Fibroblast of skin of back (primary cell): ENCODE measurements at places on chromosomes 13 and 19.
A peak's percentile ranks its signal among the peaks of the same experiment; 100 is the strongest.

GRCh38 chr13:62299988-62300387 is 884.3 kb upstream of the PCDH20 start:
- DNase-seq: no peak

GRCh38 chr13:80340651-80341100 is 250 bp downstream of the SPRY2 start:
- peak; percentile 70 for DNase-seq

DNA sequence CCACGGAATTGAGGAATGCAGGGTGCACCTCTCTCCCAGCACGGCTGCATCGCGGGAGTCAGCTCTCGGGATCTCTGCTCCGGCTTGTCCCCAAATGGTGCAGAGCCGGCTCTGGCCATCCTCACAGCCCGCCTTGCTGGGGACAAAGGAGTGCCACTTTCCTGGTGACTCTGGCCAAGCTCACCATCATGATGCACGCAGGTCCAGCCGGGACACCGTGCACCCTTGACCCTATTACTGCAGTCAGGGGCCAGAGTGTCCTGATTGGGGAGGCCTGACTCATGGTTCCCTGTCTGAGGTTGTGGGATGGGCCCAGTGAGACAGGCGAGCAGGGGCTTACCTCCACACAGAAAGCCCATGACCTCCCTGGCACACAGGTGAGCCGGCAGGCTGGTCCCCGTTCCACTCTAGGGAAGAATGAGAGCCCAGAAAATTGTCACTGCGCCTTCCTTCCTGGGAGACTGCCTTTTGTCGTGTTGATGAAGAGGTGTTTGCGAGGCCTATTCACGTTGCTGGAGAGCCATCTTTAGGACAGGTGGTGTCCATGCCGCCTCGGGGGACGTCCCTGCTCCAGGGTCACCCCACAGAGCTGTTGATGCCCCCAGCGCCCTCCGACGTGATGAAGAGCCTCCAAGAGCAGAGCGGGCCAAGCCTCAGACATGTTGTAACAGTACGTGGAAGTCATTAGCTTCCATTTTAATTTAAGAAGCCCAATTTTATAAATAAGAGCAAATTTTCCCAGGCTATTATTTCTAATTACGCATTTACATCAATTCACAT is 18.5 kb upstream of the VSTM2B start:
- DNase-seq: no peak

- no peak for DNase-seq
These were observed 935.9 kb downstream of the EFNB2 start for GRCh38 chr13:105599477-105600037.

DNA sequence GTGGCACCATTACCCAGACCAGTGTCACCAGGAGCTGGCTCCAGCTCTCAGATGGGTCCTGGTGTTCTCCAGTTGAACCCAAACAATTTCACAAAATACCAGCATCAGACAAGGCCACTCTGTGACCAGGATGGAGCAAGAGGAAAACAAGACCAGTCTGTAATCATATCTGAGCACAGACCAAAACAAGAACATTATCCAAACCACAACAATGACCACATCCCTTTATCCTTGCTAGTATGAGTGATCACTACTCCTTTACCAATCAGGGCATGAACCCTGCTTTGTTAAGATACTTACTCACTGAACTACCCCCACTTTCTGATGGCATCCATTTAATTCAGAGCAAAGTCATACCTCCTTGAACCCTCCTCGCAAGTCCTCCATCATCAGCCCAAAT is 145.9 kb downstream of the NUFIP1 start:
- DNase-seq: peak; percentile 18

DNA sequence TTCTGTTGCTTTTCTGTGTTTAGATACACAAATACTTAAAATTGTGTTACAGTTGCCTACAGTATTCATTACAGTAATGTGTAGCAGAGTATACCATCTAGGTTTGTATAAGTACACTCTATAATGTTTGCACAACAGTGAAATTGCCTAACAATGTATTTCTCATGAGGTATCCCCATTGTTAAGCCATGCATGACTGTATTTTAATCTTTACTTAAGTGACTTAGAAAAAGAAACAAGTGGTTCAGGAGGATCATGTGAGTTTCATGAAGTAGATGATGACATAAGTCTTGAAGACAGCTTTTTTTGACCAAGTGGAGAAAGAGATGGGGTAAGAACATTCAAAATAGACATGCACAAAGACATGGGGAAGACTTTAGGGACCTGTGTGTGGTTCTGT is 8.4 kb upstream of the KCTD4 start:
- DNase-seq: no peak

DNA sequence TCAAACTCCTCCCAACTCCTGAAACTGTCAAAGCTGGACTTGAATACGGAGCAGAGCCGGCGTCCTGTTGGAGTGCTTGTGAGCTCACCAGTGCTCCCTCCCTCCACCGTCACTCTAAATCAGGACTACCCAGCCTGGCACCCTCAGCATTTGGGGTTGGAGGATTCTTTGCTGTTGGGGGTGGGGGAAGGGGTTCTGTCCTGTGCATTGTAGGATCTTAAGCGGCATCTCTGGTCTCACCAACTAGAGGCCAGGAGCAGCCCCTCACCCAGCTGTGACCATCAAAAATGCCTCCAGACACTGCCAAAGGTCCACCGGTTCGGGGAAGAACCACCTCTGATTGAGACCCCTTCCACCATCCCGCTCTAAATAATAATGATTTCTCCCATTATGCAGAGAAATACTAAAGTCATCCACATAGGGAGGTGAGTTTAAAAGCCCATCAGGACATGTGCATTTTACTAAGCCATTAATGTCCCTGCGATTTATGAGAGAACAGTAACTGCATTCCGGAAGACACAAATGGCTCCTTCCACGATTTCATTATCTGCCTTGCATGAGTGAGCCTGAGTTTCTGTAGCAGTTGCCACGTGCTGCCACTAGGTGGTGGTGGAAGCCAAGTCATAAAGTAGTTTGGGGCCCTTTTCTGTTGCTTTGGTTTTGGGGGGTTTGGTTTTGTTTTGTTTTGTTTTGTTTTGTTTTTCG is 16.1 kb upstream of the USP29 start:
- DNase-seq: peak; percentile 51

DNA sequence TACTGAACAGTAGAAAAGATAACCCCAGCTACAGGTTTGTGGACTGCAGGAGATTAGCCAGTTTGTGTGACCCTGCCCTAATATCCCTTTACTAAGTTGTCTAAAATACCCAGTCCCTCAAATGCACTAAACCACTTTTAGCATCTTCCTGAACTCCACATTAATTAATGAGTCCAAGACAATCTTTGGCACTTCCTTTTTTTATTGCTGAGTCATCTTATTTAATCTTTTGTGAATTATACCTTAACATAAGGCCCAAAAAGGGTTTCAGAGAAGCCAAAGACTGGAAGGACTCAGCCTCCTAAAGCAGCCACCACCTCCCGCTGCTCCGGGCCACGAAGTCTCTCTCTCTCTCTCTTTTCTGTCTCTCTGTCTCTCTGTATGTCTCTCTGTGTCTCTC is 48.8 kb upstream of the PDCD5 start:
- no peak for DNase-seq

DNA sequence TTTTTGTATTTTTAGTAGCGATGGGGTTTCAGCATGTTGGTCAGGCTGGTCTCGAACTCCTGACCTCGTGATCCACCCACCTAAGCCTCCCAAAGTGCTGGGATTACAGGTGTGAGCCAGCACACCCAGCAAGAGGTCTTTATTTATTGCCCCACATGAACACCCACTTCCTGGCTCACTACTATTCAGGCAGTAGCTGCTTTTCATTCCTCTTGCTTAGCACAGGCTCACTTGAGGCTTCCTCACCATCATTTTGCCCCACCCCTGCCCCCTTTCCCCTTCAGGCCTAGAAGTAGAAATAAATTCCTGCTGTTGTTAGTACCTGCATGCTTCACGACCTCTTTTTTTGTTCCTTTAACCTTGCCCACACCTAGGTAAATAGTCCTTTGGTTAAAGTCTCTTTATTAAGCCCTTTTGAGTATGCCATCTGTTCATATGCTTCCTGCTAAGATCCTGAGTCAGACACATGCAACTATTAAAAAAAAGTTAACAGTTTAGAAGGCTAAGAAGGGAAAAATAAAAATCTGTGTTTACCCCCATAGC is 33.5 kb upstream of the ITM2B start:
- no peak for DNase-seq

GRCh38 chr19:19214892-19215291 is 3.1 kb downstream of the NCAN start:
- peak; percentile 56 for DNase-seq

GRCh38 chr13:114148521-114148855 is 16.1 kb upstream of the RASA3 start:
- no peak for DNase-seq

DNA sequence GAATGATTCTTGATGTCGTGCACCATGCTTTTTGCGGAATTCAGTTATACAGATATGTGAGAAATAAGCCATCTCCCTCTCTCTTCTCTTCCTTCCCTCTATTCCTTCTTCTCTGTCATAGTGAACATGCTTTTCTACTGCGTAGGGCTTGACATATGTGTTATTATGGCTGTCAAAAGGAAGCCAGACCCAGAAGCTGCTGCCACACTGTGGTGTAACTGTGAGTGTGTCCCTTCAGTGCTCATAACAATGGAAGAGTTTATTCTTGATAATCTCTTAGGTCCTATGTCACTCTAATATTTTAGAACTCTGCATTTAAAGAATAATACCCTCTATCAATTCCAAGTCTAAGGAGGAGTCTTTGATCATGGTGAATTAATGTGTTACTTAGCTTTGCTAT is 208.9 kb upstream of the TMTC4 start:
- no peak for DNase-seq

DNA sequence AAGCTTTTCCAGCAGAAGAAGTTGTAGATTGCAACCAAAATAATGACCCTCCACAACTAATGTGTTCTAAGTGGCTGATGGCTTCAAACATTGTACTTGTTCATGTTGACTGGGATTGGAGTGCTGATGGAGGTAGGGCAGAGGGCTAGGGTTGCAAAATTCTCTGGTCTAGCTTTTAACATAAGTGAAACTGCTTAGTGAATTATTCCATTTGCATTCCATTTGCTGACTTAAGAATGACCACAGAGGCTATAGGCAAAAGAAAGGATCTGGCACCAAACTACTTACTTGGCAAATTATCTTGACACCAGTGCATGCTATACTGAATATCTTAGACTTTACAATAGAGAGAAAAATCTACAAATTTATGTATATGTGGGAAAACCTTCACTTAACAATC is 287.0 kb downstream of the FGF9 start:
- DNase-seq: peak; percentile 60

DNA sequence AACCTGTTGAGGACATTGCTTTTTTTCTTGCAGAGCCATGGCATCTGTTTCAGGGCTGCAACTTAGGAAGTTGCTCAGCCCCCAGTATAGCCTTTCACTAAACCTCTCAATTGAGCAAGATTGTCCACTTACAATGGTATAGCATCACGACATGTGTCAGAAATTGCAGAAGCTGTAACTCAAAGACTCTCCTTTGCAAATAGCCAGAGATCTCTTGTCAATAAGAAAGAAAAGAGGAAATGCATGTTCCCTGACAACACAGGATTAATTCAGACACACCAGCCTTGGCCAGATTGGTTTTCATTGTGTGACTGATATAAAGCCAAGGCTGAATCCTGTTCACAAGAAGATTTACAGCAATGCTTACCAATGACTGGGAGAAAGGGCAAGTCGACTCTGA is 38.7 kb upstream of the CYSLTR2 start:
- no peak for DNase-seq

DNA sequence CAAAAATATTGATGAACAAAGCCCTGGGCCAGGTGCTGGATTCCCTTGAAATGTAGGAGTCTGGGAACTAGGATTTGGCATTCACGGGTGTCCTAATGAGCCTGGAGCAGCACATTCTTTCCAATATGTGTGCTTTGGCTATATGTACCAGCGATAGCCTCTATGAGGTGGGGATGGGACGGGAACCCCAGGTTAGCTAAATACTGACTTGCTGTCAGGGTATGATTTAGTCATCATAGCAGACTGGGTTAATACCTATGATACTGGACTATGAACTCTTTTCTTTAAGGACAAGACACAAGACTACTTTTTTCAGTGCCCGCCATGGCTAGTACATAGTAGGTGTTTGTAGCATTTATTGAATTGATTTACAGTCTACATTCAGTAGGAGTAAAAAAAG is 152.7 kb downstream of the KCNRG start:
- DNase-seq: no peak

DNA sequence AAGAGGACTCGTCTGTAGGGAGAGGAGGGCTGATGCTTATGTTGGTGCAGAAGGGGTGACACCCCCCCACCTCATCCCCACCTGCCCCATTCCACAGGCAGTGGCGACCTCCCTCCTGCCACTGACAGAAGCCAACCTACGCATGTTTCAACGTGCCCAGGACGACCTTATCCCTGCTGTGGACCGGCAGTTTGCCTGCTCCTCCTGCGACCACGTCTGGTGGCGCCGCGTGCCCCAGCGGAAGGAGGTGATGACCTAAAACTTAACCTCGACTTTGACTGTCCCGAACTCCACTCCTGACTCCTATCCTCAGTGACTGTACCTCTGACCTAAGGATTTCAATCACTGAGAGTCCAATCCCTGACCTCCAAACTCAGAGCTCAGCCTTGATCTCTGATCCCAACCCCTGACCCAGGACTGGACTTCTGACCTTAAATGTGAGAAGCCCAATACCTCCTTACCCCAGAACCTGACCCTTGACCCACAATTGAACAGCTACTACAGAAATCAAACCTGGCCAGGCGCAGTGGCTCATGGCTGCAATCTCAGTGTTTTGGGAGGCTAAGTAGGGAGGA is 3.8 kb downstream of the SHFL start:
- no peak for DNase-seq

DNA sequence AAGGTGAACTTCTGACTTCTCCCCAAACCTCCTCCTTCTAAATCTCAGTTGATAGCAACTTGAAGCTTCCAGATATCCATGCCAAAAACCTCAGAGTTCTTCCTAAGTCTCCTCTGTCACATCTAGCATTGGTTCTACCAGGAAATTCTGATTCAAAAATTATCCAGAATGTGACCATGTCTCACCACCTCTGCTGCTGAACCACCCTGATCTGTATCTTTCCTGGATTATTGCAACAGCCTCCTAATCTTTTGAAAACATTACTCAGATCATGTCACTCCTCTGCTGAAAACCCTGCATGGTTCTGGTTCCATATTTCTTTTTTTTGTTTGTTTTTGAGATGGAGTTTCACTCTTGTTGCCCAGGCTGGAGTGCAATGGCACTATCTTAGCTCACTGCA is 78.7 kb upstream of the TNFSF11 start:
- peak; percentile 27 for DNase-seq

DNA sequence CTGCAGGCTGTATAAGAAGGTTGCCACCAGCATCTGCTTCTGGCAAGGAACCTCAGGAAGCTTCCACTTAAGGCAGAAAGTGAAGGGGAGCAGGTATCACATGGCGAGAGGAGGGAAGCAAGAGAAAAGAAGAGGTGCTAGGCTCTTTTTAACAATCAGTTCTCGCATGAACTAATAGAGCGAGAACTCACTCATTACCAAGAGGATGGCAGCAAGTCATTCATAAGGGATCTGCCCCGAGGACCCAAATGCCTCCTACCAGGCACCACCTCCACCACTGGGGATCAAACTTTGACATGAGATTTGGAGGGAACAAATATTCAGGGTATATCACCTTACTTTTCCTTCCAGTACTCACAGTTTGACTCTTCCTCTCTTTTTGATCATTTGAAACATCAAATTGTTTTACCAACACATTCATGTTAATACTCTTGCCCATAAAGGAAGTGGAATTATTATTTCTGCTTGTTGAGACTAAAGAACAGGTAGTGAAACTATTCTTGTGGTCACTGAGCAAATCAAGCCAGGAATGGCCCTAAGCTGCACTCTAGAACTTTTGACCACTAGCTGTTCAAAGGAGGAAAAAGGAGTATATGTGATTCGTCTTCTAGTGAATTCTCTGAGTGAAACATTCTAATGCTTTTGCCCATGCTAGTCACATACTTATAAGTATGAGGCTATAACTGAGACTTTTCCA is 45.0 kb downstream of the LACC1 start:
- no peak for DNase-seq
